ENCODE measurements at places on chromosomes 3 and 15. TPM values are rescaled to one million over a fixed set of nuclear protein-coding genes. Genes with fewer than 3 reads are reported as not detected.

- no peak for DNase-seq
These were observed 133.2 kb downstream of the ALDH1A2 start for GRCh38 chr15:57932348-57932747.

- DNase-seq = no peak
These were observed 343.9 kb downstream of the GRM7 start for GRCh38 chr3:7204848-7205156.

The TRIM59 gene
- total RNA-seq = 77.4 TPM

The BCHE gene
- total RNA-seq = 40.3 TPM

DNA sequence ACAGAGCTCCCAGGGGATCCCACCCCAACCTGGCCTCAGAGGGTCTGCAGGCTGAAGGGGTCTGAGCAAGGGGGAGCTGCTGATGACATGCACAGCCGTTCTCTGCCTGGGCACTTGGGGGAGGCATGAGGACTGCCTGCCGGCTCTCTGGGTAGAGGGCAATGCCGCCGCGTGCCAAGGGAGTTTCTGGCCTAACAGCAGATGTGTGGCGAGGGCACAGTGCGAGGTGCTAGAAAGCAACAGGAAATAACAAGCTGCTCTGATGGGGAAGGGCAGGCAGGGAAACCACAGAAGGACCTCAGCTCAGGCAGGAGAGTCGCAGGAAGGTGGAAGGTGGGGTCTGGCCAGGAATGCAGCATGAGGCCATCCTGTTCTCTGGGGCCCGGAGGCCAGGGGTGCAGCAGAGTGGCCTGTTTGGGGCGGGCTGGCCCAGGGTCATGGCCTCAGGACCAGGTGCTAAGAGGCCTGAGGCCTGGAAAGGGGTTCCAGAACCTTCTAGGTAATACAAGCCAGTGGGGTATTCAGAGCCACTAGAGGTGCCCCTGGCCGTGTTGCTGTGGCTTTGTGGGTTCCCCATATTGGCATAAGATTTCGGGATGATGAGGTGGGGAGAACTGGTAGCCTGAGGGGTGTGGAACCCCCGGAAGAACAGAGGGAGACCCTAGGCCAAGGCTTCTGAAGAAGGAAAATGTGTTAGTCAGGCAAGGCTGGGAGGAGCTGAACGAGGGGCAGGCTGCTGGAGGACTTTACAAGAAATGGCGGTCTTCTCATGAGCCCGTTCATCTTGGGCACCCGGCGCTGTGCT is 41.2 kb downstream of the RGMA start:
- DNase-seq = no peak

DNA sequence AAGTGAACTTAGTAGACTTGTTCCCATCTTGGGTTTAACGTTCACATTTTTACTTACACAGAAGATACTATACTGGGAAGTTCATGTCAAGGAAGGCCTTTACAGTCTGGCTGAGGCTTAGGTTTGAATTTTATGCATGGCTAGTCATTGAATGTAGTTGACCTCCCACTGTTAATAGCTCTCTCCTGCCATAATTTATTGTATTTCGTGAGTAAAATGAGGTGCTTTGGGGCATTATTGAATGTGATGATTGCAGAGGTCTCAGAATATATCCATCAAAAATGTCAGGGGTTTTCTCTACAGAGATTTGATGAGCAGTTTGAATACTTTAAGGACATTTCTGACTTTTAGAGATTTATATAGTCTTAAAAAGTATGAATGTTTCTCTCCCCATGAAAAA is 356.6 kb upstream of the GRM7 start:
- DNase-seq = no peak

- peak; percentile 87 for DNase-seq
These were observed 298.6 kb downstream of the ADAMTS17 start for GRCh38 chr15:100043068-100043641.

- DNase-seq = no peak
These were observed 18.2 kb downstream of the CMTM6 start for GRCh38 chr3:32484436-32484835.

GRCh38 chr3:72461787-72462186 is 386.5 kb downstream of the SHQ1 start:
- no peak for DNase-seq

The KPNA4 gene
- 30.7 TPM for total RNA-seq

The PFN2 gene
- total RNA-seq = 283 TPM

GRCh38 chr3:187802928-187803259 is 57.6 kb upstream of the BCL6 start:
- DNase-seq = no peak

GRCh38 chr15:55742498-55742926 is 440 bp downstream of the PRTG start:
- DNase-seq = peak; percentile 19

- DNase-seq = peak; percentile 13
These were observed 142.7 kb downstream of the ALDH1A2 start for GRCh38 chr15:57922776-57923175.

Measured in A172 (cell line).